ENCODE measurements at places on chromosomes 4 and X.

- DNase-seq: no peak
Observed at GRCh38 chr4:180694875-180695274, 1548.3 kb upstream of the TENM3 start.

DNA sequence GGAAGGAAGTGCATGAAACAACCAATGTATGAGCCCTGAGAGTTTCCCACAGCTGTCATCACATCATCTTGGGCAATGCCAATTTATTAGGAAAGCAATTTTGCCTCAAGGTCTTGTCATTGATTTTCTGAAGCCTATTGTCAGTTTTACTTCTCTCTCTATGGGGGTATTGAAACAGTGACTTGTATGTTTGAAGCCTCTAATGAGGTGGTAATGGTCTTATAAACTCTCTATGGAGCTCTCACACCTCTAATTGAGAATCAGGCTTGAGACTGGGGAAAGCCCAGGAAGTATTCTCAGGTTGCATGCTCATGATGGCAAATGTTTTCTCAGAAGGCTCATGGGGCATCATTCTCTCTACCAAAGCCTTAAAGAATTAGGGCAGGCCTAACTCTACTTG is 308.2 kb upstream of the EMCN start:
- DNase-seq: no peak

GRCh38 chr4:159464302-159464701 is 361.4 kb downstream of the RAPGEF2 start:
- DNase-seq: no peak

DNA sequence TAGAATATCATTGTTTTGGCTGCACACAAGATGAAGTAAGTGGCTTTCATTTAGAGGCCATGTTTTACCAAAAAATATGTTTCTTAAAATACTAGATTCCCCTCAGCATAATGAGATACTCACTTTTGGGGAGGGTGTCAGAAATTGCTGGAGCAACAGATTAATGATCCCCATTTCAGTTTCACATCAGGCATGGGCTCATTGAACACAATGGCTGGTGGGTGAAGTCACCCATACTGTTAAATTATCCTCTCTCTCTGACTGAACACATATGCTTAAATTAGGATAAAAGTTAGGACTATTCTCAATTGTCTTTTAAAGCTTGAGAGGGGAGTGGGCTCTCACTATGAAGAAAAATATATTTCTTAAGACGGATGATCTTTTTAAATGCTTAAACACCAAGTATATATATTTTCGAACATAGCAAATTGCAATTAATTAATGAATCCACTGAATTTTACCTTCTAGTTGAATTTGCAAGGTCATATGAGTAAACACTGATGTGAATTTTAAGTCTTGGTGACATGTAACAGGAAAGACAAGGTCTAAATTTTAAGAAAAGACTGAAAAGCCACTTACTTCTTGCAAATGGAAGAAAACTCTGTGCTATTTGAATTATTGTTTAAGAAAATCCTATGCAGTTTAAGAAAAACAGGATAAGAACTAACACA is 2.5 kb downstream of the GPM6A start:
- DNase-seq: no peak
